ENCODE measurements at places on chromosomes 4 and X.
A peak's percentile ranks its signal among the peaks of the same experiment; 100 is the strongest.

DNA sequence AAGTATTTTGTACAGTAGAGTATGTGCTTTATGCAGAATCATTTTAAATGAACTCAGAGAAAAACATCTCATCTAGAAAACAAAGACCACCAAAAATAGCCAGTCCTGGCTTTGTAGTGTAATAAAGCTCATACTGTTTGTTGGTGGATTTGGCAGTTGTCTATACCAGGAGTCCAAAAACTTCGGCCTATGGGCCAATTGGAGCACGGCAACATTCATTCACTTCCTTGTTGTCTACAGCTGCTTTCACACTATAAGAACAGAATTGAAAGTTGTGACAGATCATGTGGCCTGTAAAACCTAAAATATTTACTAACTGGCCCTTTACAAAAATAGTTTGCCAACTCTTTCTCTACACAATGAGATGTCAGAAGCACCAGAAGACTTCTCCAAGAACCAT is 5.3 kb downstream of the FBXW7 start:
- no peak for DNase-seq

DNA sequence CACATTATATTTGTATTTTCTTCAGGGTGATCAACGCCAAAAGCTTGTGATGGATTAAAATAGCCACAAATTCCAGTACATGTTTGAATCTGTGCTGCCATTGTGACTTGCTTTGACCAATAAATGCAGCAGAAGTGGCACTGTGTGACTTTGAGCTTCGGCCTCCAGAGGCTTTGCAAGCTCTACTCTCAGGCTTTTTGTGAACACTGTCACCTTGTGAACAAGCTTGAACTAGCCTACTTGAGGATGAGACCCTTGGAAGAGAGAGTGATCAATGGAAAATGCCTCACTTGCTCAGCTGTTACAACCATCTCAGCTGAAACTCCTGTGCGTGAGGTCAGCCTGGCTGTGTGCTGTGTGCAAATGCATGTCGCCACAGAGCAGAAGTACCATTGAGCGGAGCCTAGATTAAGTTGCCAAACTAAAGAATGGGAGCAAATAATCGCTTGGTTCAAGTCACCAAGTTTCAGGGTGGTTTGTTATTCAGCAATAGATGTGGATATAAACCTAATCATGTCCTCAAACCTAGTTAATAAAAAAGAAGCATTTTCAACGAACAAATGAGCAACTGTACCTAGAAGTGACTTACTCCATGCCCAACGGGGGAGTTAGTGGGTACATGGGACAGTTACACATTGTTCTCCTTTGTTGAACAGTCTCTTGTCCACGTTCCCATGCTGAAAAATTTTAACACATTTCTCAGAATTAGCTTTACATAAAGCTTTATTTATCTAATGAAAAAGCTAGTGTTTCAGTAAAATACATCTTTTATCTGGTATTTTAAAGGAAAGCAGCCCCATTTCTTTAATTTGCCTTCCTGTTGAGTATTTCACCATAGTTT is 23.5 kb downstream of the NOA1 start:
- DNase-seq = no peak

DNA sequence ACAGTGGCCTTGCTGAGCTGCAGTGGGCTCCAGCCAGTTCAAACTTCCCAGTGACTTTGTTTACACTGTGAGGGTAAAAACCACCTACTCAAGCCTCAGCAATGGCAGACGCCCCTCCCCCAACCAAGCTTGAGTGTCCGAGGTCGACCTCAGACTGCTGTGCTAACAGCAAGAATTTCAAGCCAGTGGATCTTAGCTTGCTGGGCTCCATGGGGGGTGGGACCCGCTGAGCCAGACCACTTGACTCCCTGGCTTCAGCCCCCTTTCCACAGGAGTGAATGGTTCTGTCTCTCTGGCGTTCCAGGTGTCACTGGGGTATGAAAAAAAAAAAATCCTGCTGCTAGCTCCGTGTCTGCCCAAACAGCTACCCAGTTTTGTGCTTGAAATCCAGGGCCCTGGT is 168.9 kb upstream of the INTU start:
- no peak for DNase-seq

DNA sequence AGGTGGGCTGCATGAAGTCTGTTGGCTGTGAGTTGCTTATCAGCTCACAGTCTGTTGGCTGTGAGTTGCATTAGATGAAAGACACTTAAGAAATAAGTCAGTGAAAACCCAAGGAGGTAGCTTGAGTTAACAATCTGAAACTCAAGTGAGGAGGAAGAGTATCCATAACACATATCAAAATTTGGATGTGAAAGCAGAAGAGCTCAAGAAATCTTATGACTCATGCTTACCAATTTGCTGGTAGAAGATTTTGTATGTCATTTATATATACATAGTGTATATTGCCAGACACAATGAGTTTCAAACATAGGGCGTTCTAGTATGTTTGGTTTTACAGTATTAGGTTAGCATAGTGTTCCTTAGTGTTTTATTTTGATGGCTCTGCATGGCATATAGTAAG is 107.4 kb downstream of the DDIT4L start:
- no peak for DNase-seq

GRCh38 chrX:19886883-19887531 is 393 bp downstream of the SH3KBP1 start:
- no peak for DNase-seq

- DNase-seq = peak; percentile 7
Observed at GRCh38 chr4:6443035-6444023, 29.1 kb downstream of the PPP2R2C start.

GRCh38 chr4:111961809-111962208 is 183.4 kb upstream of the FAM241A start:
- DNase-seq = no peak

DNA sequence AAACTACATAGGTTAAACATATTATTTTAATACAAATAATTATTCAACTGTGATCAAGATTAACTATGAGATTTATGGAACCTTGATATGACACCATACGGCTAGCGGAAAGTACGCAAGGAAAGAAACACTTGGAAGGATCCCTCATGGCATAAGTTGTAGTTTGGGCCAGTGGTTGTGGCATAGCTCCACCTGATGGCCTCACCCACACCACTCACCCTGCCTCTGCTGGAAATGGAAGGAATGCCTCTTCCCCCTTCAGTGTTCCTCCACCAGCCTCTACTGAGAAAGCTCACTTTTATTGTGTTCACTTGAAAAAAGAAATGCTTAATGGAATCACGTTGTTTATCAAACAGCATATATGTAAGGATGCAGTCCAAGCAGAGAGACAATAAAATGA is 86.4 kb downstream of the BMP15 start:
- no peak for DNase-seq

- DNase-seq = no peak
Observed at GRCh38 chr4:81319657-81320056, 104.6 kb upstream of the PRKG2 start.

- no peak for DNase-seq
Observed at GRCh38 chr4:62717154-62717553, 1517.0 kb downstream of the ADGRL3 start.

- no peak for DNase-seq
Observed at GRCh38 chrX:14351611-14352303, 177.6 kb upstream of the GLRA2 start.

DNA sequence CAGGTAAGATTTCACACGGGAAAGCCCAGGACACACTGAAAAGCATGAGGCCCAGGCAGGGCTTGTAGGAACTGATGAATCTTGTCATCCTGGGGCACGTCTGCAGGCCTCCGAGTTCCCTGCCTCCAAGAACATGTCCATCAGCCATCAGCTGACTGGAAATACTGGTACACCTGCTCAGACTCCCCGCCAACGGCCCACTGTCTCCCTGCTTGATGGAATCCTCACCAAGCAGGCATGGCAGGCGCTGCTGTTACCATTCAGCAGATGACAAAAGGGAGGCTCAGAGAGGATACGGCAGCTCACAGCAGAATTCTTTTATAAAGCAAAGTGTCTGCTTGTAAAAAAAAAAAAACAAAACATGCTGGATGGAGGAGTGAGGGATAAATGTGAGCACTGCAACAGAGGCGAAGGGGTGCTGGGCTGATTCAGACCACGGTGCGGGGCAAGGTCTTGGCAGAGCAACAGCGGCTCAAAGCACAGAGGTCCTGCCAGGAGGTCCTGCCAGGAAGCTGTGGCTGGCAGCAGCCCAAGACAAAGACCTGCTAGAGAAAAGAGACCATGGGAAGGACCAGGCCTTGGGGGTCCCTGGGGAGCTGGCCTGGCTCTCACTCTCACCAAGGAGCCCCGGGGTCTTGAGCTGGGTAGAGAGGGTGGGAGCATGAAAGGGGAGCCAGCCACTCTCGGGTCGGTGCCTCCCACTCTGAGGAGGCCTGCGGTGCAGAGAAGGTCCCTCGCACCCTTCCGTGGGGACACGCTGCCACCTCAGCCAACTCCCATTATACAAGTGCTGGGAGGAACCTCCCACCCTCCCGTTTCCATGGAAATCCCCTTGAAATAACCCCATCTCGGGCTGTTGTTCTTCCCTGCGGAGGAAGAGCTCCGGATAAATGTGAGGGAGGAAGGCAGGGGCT is 25.6 kb downstream of the PPP2R2C start:
- no peak for DNase-seq

DNA sequence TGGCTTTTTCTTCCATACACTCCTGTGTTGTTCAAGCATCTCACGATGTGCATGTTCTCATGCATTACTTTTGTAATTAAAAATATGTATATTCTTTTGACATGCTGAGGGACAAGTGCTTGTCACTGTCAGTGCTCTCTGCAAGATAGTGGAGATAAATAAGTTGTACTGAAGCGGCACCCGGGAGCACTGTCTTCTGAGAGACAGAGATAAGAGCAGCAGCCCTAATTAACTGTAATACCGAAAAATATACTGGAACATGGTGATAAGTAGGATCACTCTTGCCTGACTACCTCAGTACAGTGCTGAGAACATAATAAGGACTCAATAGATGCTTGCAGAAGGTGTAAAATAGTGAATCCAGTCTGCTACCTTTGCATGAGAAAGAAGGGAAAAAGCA is 9.4 kb upstream of the GPR173 start:
- no peak for DNase-seq

DNA sequence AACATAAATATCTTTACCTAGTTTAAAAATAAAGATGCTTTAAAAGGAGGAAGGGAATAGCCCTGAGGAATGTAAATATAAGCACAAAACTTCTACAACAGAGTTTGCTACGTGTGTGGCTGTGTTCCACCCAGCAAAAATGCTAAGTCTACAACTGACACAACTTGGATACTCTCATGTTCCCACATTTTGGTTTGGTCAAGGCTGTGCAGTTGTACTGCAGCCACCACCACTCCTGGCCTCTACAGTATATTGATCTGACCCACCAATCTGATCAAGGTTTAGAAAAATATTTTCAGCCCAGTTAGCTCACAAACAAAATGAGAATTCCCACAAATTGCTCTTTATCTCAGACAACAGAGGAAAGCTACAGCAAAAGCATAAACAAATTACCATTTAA is 12.1 kb downstream of the F9 start:
- DNase-seq = no peak

GRCh38 chr4:135240796-135241195 is 1039.2 kb upstream of the PABPC4L start:
- DNase-seq = no peak
